Calu3 (cell line): ENCODE measurements at places on chromosomes 1 and 21.

DNA sequence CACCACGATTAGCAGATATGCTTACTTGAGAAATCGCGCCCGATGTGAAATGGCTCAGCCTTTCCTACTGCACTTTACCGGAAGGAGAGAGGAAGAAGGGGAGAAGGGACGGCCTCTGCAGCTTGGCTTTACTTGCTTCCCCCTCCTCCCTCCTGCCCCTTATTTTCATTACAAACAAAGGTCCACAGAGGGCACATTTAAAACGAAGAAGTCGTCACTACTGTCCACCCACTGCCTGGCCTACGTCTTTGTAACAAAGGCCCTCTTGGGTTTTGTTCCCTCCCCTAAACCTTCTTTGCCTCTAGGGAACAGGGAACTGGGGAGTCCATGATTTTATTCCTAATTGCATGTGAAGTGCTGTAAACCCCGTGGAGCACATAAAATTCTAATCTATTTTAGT, 308.5 kb downstream of the LMX1A start:
- no peak for DNase-seq

- no peak for DNase-seq
Measured at GRCh38 chr21:35154788-35155187, 105.7 kb upstream of the RUNX1 start.

DNA sequence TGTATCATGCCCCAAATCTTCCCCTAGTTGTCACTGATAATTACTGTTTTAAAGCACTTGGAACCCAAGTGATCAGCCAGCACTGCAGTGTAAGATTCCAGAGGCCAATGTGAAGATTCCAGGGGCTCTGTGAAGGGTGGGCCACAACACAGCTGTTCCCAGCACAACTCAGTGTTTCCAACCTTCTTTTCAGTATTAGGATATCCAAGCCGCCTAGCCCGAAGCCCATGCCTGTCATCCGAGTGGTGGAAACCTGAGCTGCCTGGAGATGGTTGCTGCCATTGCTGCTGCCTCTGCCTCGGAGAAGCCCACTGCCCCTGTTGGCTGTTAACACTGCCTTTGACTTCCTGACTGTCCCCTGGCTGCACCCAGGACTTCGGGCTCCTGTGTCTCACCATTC, 30.4 kb upstream of the SNX27 start:
- no peak for DNase-seq

GRCh38 chr1:87684194-87684593, 355.5 kb downstream of the LMO4 start:
- DNase-seq = no peak

DNA sequence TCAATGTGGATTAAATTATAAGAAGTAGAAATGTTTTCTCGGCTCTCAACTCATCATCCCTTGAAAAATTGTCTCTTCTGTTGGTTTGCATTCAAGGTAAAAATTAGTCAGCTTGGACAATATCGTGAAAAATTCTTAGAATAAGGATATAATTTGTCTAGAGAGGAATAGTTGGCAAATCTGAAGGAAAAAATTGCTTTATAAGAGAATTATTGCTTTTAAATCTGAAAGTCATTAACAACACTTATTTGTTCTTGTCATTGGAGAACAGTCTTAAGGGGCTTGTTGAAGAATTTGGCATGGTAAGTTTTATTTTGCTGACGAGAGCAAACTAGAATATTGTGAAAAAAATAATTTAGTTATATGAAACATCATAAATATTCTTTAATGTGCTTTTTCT, 26.4 kb downstream of the ANGPTL1 start:
- no peak for DNase-seq

DNA sequence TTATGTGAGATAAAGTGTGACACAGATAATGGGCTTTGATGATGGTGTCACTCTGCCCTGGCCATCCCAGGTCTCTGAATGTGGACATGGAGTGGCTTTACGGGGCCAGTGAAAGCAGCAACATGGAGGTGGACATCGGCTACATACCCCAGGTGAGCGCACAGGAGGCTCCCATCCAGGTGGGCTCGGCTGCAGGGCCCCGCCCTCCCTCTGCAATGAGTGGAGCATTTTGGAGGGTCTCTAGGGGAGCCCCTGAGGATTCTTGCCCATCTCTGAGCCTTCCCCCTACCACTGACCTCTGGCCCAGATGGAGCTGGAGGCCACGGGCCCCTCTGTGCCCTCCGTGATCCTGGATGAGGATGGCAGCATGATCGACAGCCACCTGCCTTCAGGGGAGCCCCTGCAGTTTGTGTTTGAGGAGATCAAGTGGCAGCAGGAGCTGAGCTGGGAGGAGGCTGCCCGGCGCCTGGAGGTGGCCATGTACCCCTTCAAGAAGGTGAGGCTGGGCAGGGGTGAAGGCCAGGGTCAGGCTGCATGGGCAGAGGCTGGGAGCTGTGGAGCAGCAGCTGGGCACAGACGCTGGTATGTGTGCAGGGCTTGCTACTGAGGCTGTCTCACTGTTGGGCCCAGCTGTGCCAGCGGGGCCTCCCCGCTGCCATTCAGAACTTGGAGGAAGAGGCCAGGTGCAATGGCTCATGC, 8.2 kb upstream of the MTFR1L start:
- DNase-seq = no peak

DNA sequence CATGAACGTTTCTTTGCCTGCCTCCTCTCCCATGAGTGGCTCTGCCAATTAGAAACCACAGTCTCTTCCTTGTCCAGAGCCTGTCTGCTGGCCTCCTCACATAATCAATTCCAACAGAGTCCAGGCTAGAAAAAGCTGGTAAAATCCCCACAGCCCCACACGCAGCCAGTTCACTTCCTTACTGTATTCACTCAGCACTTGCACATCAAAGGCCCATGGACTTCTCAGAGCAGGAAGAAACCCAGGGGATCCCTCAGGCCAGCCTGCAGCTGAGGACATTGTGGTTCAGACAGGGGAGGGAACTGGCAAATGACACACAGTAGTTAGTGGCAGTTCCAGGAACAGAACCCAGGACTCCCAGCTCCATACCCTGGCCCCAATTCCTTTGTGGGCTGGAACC, 171.6 kb upstream of the EDN2 start:
- DNase-seq = no peak

DNA sequence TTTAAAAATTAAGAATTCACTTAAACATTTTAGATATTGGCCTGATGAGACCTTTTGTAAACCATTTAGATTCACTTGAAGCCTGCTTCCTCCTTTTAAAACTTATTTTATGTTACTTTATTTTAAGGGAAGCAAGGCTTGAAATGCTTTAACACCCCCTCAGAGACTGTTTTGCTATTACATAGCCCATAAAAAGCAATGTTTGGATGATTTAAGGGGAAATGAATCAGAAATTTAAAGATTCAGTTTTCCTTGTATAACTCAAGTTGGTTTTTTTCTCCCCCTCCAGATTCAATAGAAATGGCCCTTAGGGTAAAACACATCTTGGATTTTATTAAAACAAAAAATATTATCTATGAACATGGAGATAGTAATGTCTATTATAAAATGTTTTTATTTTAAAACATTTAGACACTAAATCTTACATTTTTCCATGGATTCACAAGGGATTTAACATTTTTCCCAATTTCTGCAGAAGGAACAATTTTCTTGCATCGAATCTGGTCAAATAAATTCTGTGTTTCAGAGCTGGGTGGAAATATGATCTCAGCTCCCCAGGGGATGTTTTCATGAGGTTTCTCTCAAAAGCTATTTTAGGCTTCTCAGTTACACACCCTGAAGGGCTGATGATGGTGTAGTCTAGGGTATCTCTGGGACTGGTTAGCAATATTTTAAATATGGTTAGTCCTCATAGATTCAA, 69.3 kb upstream of the WARS2 start:
- DNase-seq = no peak
